ENCODE measurements at places on chromosomes 4 and X. TPM values are rescaled to one million over a fixed set of nuclear protein-coding genes. Genes with fewer than 3 reads are reported as not detected.
A peak's percentile ranks its signal among the peaks of the same experiment; 100 is the strongest.

DNA sequence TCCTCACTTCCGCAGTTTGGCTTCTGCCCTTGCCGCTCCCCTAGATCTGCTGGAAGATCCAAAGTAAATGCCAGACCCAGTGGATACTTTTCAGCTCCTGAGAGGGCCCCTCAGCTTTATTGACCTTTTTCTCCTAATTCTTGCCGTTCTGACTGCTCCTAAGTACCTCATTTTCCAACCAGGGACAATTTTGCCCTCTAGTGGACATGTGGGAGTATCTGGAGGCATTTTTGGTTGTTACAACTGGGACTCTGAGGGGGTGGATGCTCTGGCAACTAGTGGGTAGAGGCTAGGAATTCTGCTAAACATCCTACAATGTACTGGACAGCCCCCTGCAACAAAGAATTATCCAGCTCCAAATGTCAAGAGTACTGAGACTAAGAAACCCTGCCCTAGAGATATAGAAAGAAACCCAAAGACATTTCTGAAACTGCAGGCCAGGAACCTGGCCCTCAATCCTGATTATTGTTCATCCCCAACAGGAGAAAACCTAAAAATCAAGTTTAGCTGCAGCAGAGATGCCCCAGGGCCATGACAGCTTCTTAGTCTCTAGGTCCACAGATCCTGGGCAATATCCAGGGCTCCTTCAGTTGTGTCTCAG is 3.4 kb downstream of the TEX13B start:
- peak; percentile 3 for DNase-seq

DNA sequence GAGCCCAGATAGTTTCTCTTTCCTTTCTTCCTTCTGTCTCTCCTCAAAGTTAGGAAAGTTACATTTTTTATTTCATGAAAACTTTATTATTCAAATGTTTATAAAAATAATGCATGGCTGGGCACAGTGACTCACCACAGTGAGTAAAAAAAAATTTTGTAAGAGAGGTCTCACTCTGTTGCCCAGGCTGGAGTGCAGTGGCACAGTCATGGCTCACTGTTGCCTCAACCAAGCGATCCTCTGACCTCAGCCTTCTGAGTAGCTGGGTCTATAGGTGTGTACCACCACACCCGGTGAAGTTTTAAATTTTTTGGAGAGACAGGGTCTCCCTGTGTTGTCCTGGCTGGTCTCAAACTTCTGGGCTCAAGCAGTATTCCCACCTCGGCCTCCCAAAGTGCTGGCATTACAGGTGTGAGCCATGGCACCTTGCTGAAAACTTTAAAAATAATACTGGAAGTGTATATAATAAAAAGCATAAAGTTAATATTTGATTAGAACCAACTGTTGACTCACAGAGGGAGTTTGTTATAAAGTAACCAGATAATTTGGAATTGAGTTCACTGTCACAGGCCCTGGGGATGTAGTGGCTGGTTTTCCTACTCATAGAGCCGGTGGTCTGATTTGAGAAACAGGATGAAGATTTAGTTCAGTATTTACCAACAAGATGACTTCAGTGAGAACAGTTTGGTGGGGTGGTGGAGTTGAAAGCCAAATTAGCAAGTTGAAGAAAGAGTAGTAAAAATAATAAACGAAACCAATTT is 18.0 kb downstream of the CMC4 start:
- DNase-seq, result no peak

DNA sequence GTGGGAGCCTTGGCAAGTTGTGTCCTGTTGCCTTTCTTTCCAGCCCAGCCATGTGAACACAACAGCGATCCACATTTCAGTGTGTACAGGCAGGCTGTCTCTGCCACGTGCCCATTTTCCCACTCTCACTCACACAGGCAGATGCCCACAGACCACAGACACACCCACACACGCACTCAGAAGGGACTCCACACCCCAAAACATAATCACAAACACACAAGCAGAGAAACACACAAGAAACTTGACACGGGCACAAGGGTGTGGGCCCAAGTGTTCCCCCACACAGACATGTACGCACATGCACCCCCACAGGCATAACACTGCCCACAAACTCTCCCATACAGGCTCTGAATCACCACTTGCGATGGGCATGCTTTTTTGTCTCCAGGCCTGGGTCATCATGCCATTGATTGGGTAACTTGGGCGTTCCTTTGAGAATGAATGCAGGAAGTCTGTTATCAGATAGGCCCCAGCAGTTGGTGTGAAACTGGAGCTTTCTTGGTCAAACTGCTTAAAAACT is 84.3 kb downstream of the NBDY start:
- DNase-seq, result peak; percentile 81

GRCh38 chr4:26763648-26764047 is 97.0 kb upstream of the STIM2 start:
- no peak for DNase-seq

GRCh38 chr4:73620115-73620792 is at the start of gene RASSF6:
RASSF6 (minus strand) TSS chr4:73620436; CDS start chr4:73611795, 8,641 bp downstream.
- DNase-seq, result no peak

GRCh38 chr4:137532869-137533236 is 559 bp upstream of the PCDH18 start:
- DNase-seq, result peak; percentile 6

DNA sequence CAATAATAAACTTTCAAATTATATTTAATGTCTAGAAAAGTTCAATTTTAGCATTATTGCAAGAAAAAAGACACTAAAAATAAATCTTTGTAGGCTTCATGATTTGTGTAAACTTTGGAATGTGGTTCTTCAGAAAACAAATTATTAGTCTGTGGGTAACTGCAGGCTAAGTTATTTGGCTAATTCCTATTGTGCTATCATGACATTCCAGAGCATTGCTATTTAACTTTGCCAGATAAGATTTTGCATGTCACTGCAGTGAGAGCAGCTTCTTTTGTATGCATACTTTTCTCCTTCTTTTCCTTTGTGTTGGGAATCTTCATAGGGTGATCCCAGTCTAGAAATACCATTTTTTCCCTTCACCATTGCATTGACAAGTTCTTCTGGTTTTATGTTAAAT is 130.0 kb downstream of the AWAT2 start:
- DNase-seq, result no peak

GRCh38 chrX:29066516-29066915 is 479.3 kb downstream of the IL1RAPL1 start:
- DNase-seq, result no peak

DNA sequence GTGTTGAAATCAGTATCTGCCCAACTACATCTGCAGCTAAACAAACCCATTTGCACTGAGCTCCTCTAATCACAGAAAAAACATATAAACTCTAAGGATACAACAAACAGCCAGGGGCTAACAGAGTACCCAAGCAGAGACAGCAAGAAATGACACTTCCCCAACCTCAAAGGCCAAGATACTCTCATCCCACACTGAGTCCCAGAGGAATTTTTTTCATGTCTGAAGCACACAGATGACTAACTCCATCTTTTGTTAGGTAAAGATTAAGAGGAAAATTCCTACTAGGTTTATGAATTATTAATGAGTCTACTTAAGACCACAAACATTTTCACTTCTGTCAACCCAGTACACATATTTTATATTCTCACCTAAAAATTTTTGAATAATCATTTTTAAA is 31.6 kb downstream of the SEPSECS start:
- DNase-seq, result no peak

DNA sequence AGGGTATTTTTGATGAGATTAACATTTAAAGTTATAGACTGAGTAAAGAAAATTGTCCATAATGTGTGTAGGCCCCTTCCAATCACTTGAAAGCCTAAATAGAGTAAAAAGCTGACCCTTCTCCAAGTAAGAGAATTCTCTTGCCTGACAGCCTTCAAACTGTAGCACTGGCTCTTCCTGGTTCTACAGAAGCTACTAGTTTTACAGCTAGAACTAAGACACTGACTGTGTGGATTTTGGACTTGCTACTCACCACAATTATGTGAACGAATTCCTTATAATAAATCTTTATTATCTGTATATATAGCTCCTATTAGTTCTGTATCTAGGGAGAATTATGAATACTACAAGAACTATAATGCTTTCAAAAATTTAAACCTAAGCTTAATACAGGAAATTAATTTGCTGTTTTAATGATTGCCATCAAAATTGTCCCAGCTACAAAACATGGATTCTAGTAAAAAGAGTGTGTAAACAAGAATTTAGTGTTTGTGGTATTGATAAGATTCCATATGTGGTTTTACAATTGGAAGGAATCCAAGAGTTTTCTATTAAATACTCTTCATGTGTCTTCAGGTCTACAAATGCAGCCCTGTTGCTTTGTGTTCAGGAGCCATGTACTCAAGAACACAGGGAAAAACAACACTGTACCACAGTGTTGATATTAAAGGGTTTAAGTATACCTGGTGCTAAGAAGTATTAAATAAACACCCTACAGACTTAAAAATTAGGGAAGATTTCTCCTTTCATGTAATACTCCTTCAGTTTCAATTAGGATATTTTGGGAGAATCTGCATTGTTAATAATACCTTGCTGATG is 366.5 kb downstream of the CXXC4 start:
- no peak for DNase-seq

GRCh38 chrX:72107320-72107719 is 24.4 kb downstream of the RTL5 start:
- DNase-seq, result no peak

- no peak for DNase-seq
Measured at GRCh38 chr4:38469410-38469809, 194.6 kb upstream of the KLF3 start.

DNA sequence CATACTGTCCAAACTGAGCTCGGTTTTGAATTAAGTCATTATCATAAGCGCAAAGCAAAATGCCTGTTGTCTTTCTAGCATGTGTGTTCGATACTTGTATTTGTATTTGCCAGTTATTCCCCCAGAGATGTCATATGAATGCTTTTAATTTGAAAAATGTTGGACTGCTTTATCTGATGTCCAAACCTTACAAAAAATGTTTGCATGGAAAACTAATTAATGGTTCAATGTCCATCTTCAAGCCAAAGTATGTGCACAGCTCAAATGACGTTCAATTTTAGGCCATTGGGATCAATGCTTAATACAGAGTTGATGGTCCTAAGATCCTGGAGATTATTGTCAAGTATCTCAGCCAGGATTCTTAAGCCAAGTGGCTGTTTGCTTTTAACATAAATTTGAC is 17.2 kb upstream of the HPGDS start:
- DNase-seq, result no peak

- DNase-seq, result peak; percentile 67
Measured at GRCh38 chr4:89358935-89359638, 51.5 kb upstream of the GPRIN3 start.

- no peak for DNase-seq
Measured at GRCh38 chr4:129972257-129972656, 876.3 kb downstream of the C4orf33 start.

DNA sequence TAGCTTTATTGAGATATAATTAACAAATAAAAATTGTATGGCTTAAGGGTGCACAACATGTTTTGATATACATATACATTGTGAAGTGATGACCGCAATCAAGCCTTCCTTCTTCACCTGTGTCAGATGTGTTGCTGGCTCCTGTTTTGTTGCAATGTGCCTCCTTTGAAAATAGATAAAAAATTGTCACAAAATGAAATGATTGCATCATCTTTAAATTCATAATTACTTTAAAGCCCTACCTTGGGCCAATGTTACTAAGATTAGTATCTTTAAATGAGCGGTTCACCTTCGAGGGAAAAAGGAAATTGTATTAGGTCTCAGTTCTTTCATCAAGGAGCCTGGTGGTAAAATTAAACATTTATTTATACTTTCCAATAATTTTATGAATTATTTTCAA is 77.3 kb downstream of the GPRIN3 start:
- DNase-seq, result no peak

DNA sequence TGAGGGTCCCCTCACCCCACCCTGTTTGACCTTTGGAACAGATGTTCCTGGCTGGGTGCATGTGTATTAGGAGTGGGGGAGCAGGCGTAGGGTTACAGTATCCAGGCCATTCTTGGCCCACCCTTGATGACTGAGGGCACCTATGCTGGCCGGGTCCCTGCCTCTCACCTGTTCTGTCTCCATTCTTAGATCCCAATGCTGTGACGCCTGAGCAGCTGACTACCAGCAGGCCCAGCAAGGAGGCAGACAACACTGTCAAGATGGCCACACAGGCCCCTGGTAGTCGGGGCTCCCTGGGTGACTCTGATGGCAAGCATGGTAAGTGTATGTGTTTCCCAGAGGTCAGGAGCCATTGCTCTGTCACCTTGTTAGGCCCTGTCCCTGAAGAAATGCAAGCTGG is 10.9 kb downstream of the EFNB1 start:
- no peak for DNase-seq

DNA sequence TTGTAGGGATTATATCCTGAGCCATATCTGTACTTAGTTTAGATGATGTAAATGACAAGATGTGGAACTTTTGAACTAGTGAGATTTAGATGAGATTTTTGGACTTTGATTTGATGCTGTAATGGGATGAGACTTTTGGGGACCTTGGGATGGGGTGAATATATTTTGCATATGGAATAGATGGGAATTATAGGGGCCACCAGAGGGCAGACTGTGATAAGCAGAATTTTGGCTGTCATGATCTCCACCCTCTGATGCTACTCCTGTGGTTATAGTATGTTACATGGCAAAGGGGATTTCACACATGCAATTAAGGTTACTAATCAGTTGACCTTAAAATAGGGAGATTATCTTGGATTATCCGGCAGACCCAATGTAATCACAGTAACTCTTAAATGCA is 214.0 kb upstream of the NHS start:
- no peak for DNase-seq

DNA sequence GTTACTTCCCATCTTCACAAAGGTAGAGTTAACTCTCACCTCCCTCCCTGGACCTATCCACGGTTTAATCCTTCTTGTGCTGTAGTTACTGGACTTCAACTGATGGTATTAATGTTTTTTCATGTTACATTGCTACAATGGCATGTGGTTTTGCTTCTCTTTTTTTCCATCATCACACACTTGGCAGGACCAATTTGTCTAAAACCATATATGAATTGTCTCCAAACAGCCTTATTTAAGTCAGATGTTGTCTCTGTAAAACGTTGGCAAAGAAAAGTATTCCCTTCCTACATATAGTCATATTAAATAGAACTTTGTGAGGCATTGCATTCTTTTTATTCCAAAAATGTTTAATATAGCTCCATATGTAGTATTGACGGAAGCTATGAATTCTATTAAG is 15.5 kb downstream of the PRRG1 start:
- DNase-seq, result no peak

- DNase-seq, result peak; percentile 52
Measured at GRCh38 chr4:141654098-141654497, 17.7 kb downstream of the IL15 start.

- peak; percentile 70 for DNase-seq
Measured at GRCh38 chr4:6087669-6088341, 69.6 kb upstream of the C4orf50 start.

- DNase-seq, result no peak
Measured at GRCh38 chrX:49258749-49259124, 5.8 kb downstream of the FOXP3 start.

- no peak for DNase-seq
Measured at GRCh38 chrX:114580336-114580735, 3.5 kb upstream of the HTR2C start.

SCFD2 gene
- total RNA-seq, result 16.2 TPM

FRMD7 gene
- total RNA-seq, result not detected

AMTN gene
- 29.6 TPM for total RNA-seq

SLIT2 gene
- total RNA-seq, result 16.8 TPM

ADAM29 gene
- not detected for total RNA-seq

LAMP2 gene
- total RNA-seq, result 63.5 TPM

YY2 gene
- total RNA-seq, result 4.3 TPM

CRMP1 gene
- 51.5 TPM for total RNA-seq

All from A172 (cell line).